ENCODE measurements at places on chromosomes 7 and 10. TPM values are rescaled to one million over a fixed set of nuclear protein-coding genes. Genes with fewer than 3 reads are reported as not detected.

DNA sequence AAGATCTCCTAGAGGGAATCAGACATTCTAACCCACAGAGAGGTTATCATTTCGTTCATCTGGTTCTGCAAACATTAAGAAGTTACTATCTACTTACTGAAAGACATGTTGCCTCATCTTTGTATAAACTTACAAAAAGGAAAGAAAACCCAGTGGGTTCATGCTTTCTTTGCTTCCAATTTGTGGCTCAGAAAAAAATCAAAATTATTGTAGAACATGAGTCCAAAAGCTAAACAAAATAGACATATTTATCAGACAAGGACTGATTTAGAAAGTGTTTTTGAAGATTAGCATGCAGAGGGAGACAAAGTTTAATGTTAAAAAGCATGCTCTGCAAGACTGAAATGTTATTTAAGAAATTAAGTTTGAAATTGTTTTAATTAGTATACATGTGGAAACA, 123.1 kb downstream of the MBL2 start:
- no peaks in the 10 kb centered on the region for H3K4me1 ChIP-seq
- no peaks in the 10 kb centered on the region for H3K27me3 ChIP-seq
- H3K4me3 ChIP-seq = no peak overlapping the region
- H3K27ac ChIP-seq = no peak overlapping the region
- no peak for DNase-seq
- H3K36me3 ChIP-seq = no peaks in the 10 kb centered on the region

- no peaks in the 10 kb centered on the region for H3K36me3 ChIP-seq
- no peak overlapping the region for H3K27ac ChIP-seq
- no peak for DNase-seq
- no peak overlapping the region for H3K4me3 ChIP-seq
Observed at GRCh38 chr7:48390388-48391327, 219.4 kb downstream of the ABCA13 start.

GRCh38 chr10:99368646-99369045, 39.5 kb downstream of the CNNM1 start:
- no peak for DNase-seq
- no peaks in the 10 kb centered on the region for H3K27me3 ChIP-seq
- H3K4me1 ChIP-seq = no peaks in the 10 kb centered on the region

Gene ASAH2B
- total RNA-seq = 5.2 TPM

DNA sequence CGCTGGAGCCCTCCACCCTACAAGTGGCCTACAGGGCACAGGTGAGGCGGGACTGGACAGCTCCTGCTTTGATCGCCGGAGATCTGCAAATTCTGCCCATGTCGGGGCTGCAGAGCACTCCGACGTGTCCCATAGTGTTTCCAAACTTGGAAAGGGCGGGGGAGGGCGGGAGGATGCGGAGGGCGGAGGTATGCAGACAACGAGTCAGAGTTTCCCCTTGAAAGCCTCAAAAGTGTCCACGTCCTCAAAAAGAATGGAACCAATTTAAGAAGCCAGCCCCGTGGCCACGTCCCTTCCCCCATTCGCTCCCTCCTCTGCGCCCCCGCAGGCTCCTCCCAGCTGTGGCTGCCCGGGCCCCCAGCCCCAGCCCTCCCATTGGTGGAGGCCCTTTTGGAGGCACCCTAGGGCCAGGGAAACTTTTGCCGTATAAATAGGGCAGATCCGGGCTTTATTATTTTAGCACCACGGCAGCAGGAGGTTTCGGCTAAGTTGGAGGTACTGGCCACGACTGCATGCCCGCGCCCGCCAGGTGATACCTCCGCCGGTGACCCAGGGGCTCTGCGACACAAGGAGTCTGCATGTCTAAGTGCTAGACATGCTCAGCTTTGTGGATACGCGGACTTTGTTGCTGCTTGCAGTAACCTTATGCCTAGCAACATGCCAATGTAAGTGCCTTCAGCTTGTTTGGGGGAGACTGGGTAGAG, at the start of gene COL1A2:
TSS of gene COL1A2 (plus strand) at position 459 of the 704 bp plus-strand sequence. CDS start at position 596, 137 bp downstream.
- no peaks in the 10 kb centered on the region for H3K36me3 ChIP-seq
- H3K4me1 ChIP-seq = no peaks in the 10 kb centered on the region
- peak; percentile 84 for DNase-seq
- peak within 1 kb of the TSS; percentile 82 for H3K4me3 ChIP-seq

Gene COMTD1
- 26.6 TPM for total RNA-seq

Data from kidney (tissue), 22 donors.